Stimulated activated naive CD8-positive, alpha-beta T cell treated with anti-CD3 and anti-CD28 coated beads, Interleukin-15, Interleukin-2, amounts not matched to agents 100 U/mL and 50 U/mL, for 24 hours (primary cell): ENCODE measurements at places on chromosomes 7 and 10.

DNA sequence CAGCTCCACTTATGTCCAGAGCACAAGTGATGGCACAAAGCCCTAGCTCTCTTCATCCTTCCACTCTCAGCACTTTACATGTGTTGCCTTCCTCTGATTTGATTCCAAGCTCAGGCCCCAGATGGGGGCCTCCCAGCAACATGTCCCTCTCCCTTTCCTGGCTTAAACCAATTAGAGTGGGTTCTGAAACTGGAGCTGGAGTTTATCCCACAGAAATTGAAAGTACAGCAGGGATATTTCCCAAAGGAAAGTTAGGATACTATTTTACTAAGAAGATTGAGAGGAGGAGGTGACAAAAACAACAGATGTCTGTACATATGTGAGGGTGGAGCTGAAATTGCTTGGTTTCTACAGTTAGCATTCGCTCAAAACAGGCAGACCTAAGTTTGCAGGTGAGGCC, 724.6 kb downstream of the AUTS2 start:
- no peak for DNase-seq

- DNase-seq, result no peak
Measured at GRCh38 chr7:157150882-157151281, 12.2 kb downstream of the UBE3C start.

DNA sequence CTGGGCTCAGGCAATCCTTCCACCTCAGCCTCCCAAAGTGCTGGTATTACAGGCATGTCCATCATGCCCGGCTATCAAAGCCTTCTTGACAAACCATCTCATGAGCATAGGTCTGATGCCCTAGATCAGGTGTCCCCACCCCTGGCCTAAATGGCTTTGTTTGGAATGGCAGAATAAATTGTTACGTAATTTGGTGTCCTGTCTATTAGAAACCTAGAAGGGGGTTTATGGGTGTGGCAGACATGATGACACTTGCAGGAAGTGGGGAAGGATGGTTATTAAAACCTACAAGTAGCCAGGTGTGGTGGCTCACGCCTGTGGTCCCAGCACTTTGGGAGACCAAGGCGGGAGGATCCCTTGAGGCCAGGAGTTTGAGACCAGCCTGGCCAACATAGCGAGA, 38.6 kb upstream of the MKLN1 start:
- DNase-seq, result no peak

- DNase-seq, result no peak
Measured at GRCh38 chr7:78516450-78516849, 717.9 kb downstream of the PHTF2 start.

GRCh38 chr10:117684672-117685211, 142.2 kb downstream of the EMX2 start:
- DNase-seq, result no peak
